ENCODE measurements at places on chromosomes 1 and 21.

DNA sequence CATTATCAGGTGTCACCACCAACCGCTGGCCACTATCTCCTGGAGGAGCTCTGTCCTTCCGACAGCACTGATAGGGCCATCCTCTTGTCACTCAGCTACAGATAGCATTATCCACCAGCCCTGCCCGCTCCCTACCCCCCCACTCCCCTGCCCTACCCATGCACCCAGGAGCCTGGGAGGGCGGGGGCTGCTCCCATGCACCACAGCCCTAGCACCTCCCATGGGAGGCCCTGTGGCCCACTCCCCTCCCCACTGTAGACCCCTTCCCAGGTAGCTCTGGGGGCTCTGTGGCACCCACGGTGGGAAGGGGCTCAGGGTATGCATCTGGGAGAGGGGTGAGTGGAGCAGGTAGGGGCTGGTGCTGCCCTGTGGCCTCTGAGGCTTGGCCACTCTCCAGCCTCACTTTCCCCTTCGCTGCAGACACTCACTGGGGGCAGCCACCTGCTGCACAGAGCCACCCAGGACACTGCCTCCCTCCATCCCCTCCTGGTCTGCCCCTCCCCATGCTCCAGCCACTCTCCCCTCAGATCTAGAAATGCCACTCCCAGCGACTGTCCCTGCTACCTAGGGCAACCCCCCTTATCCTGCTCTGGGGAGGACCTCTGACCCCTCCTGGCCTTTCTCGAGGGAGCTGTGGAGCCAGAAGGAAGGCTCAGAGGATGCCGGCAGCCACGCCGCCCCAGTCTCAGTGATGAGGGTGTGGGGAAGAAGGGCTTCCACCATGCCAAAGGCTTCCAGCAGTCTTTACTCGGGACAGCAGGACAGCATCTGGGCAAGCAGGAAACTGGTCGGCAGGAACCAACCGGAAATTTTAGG lies 58.5 kb downstream of the WNT9A start:
- no peak for DNase-seq

GRCh38 chr1:57788313-57788712 lies 364.5 kb upstream of the DAB1 start:
- no peak for DNase-seq

DNA sequence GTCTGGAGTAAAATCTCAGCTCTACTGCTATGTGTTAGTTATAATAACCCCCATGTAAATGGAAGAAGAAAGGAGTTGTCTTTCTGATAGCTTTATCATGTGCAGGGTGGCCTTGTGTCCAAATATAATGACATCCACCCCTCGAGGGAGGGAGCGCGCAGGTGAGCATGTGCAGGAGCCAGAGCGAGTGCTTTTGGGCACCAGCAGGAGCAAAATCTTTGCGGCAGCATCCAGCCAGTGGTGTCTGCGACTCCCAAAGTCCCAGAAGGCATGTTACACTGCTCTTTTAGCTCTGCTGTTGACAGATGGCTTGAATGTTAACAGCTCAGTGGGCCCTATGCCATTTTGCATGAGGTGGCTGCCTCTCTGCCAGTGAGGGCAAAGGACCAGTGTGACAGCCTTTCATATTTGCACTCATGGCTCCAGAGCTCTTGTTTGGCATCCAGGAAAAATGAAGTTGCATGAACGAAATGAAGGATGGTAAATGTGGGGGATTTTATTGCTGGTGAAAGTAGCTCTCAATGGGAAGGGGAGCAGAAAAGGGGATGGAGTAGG lies 146.7 kb downstream of the HMCN1 start:
- no peak for DNase-seq

- no peak for DNase-seq
Observed at GRCh38 chr1:229625071-229625914, 629 bp downstream of the TAF5L start.

- DNase-seq: no peak
Observed at GRCh38 chr21:45988366-45989347, 7.1 kb downstream of the COL6A1 start.

GRCh38 chr1:202007805-202008489 lies 2.4 kb upstream of the ELF3 start:
- no peak for DNase-seq

- no peak for DNase-seq
Observed at GRCh38 chr1:37064039-37064438, 29.7 kb upstream of the GRIK3 start.

DNA sequence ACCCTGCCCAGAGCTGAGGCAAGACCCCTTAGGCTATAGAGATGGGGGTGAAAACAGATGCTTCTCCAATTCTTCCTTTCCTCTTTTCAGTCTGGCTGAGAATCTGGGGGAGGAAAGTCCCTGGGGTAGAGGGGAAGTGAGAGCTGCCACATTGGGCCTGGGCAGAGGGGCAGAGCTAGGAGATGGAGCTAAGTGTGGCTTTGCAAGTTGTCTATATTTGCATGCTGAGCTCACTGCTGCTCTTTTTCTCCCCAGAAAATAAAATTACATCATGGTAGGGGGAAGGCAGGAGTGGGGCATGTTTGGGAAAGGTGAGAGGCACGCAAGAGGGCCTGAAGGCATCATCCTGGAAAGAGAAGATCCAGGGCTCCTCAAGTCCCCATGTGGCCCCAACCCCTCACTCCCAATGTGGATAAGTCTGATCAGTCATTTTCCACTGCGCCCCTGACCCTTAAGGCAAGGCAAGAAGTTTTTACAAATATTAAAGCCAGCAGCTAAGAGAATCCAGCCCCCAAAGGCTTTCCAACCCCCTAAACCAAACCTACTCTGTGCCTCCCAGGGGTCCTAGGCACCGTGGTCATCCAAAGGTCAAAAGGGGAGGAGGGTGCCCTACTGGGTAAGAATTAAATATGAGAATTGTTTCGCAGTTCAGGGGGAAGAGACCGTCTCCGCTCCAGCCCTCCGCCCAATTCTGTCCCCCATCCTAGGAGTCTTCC lies 500 bp upstream of the PEA15 start:
- no peak for DNase-seq

DNA sequence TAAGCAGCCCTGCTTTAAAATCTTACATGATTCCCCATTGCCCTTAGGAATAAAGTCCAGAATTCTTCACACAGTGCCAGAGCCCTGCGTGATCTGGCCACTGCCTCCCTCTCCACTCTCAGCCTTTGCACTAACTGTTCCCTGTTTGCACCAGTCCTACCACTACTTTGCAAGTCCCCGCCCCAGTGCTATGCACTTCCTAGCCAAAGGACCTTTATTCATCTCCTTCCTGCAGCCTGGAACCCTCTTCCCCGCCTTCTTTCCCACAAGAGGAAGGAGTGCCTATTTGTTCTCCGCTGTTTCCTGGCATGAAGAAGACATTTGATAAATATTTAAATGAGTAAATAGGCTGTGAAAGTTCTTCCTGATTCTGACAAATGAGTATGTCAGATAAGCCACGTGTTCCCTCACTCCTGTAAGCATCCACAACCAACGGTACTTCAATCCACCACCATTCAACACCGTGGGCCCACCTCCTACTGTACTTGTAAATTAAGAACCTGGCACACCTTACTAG lies 23.9 kb downstream of the CAPN8 start:
- DNase-seq: no peak

DNA sequence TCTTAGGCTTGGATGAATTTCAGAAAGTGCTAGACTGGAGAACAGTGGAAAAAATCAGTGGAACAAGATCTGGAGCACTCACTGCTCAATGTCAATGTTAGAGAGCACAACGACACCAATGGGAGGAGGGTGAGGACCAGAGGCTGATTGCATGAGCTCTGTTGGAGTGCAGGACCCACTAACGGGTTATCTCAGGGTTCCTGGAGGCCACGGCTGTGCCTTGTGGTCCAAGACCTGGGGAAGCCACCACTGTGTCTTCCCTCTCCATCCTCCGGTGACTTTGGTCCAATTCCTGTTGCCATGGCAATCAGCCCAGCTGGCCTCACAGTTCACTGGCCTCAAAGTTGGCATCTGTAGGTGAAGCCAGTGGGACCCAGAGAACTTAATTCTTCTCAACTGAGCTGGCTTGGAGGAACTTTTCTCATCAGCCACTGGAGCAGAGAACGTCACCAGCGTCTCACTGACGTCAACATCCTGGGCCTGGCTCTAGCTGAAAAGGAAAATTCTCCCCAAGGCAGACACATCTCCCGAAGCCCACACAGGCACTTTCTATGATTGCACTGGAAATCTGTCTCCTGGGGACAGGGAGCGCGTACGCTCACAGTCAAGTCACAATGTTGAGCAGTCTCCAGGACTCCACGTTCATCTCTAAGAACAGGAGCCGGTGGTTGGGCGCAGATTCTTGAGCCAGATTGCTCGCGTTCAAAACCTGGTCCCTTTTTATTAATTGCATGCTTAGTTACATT lies 21.9 kb upstream of the GPR157 start:
- no peak for DNase-seq

DNA sequence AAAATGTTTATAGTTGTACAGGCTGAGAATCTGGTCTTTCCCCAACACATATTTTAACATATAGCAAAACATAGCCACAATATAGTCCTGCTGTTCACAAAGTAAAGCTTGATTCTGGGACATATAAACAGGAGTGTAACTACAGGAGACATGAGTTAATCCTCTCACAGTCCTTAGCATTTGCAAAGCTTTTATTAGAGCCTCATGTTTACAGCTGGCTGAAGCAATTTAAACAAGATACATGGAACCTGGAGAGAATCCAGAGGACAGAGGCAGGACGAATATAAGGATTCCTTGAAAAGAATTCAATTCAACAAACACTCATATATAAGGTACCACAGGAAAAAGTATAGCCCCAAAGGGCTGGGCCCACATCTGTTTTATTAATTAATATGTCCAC lies 163.4 kb downstream of the ADGRL4 start:
- DNase-seq: no peak

DNA sequence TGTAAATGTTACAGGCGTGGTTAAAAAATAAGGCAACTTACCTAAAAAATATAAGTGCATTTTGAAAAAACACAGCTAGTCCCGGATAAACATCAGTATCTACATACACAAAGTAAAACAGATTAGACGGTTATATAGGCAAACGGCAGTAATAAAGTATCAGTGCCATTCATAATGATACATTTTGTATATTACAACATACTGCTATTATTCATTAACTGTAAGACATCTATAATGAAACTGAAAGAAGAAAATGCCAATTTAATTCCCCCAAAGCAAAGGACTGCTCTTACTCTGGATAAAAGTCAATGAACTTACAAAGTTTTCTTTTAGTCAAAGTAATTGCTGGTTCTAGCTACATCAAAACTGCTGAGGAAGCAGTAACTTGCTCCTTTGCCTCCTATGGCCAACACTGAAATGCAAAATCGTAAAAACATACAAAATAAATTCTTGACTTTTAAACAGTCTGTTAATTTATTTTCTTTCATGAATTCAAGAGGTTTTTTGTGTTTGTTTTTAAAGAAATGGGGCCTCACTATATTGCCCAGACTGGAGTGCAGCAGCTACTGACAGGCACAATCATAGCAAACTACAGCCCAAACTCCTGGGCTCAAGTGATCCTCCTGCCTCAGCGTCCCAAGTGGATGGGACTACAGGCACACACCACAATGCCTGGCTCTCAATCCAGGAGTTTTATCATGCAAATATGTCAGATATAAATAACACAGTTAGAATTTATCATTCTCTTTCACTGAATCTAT lies 23.9 kb downstream of the TMEM50B start:
- DNase-seq: no peak

DNA sequence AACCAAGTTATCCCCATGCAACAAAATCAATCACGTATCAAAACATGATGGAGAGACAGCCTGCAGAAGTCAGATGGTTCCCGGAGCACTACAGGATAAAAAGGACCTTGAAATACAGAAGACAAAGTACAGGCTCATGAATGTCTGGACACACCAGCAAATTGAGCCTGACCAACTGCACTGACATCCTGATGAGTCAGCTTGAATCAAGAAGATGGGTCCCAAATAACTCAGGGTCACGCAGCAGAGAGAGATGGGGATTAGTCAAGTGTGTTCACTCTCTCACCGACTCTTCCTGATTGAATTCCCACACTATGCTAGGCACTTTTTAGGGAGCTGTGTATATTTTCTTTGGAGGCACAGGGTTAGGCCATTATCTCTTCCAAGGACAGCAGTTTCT lies 71.1 kb upstream of the DIRAS3 start:
- DNase-seq: no peak

- DNase-seq: no peak
Observed at GRCh38 chr1:221011145-221011544, 131.9 kb downstream of the HLX start.

GRCh38 chr1:180675586-180675985 lies 43.8 kb downstream of the XPR1 start:
- no peak for DNase-seq

- no peak for DNase-seq
Observed at GRCh38 chr1:229508823-229509337, 739 bp upstream of the NUP133 start.

- DNase-seq: no peak
Observed at GRCh38 chr1:165737196-165737595, 31.5 kb downstream of the TMCO1 start.

DNA sequence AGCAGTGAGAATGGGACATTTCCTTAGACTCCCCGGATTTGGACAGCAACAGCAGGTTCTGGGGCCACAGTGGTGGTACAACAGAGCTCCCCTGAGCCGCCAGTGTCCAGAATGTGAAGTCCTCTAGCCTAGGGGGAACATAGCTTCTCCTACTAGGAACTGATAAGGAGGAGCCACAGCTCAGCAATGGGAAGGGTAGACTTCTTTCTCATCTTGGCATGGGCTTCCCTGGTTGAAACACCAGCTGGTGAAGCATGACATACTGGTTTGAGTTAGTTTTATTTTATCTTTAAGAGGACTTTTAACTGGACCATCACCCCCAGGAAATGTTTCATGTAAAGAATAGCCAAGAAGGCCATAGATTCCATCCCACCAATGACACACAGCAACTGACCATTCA lies 68.4 kb downstream of the KCNJ15 start:
- DNase-seq: no peak

- no peak for DNase-seq
Observed at GRCh38 chr1:180181048-180181447, 26.4 kb downstream of the QSOX1 start.

- no peak for DNase-seq
Observed at GRCh38 chr1:220873868-220874655, 5.2 kb upstream of the HLX start.

- no peak for DNase-seq
Observed at GRCh38 chr1:22689505-22689904, 21.1 kb upstream of the EPHB2 start.

- DNase-seq: no peak
Observed at GRCh38 chr1:168054117-168054516, 82.6 kb downstream of the GPR161 start.

DNA sequence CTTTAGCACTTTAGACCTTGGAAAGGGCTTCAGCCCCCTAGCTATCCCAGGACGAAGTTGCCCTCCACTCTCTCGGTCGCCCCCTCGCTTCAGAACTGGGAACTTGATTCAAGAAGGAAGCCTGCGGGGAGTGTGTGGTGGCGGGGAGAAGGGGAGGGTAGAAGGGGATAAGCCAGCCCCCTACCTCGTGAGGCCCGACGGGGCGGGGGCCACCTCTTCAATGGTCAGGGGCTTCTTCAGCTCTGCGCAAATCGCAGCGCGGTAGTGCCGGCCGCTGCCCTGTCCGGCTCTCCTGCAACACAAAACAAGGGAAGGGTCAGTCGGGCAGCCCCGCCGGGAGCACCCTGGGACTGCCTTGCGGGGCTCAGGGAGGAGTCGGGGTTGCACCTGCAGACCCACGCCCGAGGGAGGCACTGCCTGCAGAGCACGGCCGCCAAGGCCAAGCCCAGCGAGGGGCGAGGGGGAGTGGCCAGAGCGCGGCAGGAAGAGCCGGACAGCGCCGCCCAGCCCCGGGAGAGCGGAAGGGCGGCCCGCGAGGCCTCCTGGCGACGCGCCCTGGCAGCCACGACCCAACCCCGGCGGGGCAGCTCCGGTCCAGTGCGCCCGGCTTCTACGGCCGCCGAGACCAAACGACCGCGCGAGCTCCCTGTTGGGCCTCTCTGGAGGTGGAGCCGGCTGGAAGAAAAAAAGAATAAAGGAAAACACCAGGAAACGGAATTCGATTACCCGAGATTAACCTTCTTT lies 56.2 kb upstream of the RASAL2 start:
- no peak for DNase-seq
